Caco-2 (cell line): ENCODE measurements at places on chromosomes 6 and 20. TPM values are rescaled to one million over a fixed set of nuclear protein-coding genes. Genes with fewer than 3 reads are reported as not detected.

GRCh38 chr6:163023700-163024099 is 295.9 kb downstream of the PACRG start:
- H3K27me3 ChIP-seq = no peaks in the 10 kb centered on the region
- no peak overlapping the region for H3K27ac ChIP-seq
- H3K4me1 ChIP-seq = no peaks in the 10 kb centered on the region
- H3K4me3 ChIP-seq = no peak overlapping the region

GRCh38 chr20:49850463-49851230 is 38.0 kb downstream of the SLC9A8 start:
- no peak for DNase-seq
- peak overlapping the region; percentile 8 for H3K27ac ChIP-seq
- no peaks in the 10 kb centered on the region for H3K27me3 ChIP-seq
- no peaks in the 10 kb centered on the region for H3K4me1 ChIP-seq
- peaks cover 1% of the 10 kb centered on the region for H3K36me3 ChIP-seq

DNA sequence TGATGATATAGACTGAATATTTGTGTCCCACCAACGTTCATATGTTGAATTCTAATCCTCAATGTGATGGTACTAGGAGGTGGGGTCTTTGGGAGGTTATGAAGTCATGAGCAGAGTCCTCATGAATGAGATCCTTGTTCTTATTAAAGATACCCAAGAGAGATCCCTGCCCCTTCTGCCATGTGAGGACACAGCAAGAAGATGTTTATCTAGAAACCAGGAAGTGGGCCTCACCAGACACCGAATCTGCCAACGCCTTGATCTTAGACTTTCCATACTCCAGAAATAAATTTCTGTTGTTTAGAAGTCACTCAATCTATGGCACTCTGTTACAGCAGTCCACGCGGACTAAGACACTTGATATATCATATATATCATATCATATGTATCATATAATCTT is 67.7 kb upstream of the GCM1 start:
- H3K27ac ChIP-seq = no peak overlapping the region
- DNase-seq = no peak
- no peaks in the 10 kb centered on the region for H3K36me3 ChIP-seq
- H3K4me1 ChIP-seq = no peaks in the 10 kb centered on the region
- no peak overlapping the region for H3K4me3 ChIP-seq
- no peaks in the 10 kb centered on the region for H3K27me3 ChIP-seq

C6orf118 gene
- not detected in 2 replicates for total RNA-seq

LSM2 gene
- 56.3 and 61.2 TPM in 2 replicates for total RNA-seq

GLP1R gene
- not detected in 2 replicates for total RNA-seq
